ENCODE measurements at places on chromosomes 5 and 9.

DNA sequence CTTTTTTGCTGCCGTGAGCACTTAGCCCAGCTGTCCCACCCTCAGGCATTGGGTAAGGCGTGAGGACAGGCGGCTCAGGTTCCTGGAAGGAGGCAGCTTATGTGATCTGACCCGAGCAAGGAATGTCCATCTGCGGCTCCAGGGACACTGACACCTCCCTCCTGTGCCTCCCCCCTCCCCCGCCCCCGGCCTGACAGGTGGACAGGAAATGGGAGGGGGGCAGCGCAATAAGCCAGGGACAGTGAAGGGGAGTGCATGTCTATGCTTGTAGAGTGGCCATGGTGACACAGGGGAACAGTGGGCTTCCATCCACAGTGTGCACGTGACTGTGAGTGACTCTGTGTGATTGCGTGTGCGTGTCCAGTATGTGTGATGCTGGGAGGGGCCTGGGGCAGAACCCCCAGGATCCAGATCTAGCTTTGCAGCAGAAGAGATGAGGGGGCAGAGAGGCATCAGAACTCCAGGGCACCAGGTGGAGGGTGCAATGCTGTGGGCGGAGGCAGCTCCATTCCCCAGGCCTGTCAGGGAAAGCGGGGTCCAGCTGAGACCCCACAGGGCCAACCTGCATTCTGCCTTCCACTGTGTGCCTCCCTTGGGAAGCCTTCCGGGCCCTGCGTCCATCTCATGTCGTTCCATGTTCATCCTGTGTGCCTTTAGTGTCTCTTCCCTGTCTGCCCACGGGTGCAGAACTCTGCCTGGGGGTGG lies 30.5 kb downstream of the CNTFR start:
- no peak for DNase-seq

GRCh38 chr5:40033009-40033408 lies 608.2 kb upstream of the DAB2 start:
- DNase-seq, result no peak

- no peak for DNase-seq
These were observed 57.3 kb upstream of the RICTOR start for GRCh38 chr5:39131210-39132127.

GRCh38 chr9:88186495-88187110 lies 48.3 kb upstream of the SPATA31C2 start:
- DNase-seq, result no peak

DNA sequence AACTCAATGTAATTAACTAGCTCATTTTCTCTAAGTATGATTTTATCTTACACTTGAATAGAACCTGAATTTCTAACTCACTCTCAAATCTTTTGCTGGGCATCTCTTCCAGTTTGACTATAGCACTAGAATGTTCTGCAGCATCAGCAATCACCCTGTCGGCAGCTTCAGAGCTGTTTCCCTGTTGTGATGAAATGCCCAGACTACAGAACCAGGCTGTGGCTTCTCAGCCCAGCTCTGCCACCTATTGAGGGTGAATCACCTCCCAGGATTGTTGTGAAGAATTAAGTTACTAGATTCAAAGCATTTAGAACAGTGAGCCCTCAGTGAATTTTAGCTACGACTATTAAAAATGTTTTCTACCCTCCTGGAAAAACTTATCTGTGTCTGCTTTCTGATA lies 90.4 kb upstream of the ANKRD55 start:
- no peak for DNase-seq
